CD8-positive, alpha-beta memory T cell (primary cell): ENCODE measurements at places on chromosomes 5 and 9. TPM values are rescaled to one million over a fixed set of nuclear protein-coding genes. Genes with fewer than 3 reads are reported as not detected.

DNA sequence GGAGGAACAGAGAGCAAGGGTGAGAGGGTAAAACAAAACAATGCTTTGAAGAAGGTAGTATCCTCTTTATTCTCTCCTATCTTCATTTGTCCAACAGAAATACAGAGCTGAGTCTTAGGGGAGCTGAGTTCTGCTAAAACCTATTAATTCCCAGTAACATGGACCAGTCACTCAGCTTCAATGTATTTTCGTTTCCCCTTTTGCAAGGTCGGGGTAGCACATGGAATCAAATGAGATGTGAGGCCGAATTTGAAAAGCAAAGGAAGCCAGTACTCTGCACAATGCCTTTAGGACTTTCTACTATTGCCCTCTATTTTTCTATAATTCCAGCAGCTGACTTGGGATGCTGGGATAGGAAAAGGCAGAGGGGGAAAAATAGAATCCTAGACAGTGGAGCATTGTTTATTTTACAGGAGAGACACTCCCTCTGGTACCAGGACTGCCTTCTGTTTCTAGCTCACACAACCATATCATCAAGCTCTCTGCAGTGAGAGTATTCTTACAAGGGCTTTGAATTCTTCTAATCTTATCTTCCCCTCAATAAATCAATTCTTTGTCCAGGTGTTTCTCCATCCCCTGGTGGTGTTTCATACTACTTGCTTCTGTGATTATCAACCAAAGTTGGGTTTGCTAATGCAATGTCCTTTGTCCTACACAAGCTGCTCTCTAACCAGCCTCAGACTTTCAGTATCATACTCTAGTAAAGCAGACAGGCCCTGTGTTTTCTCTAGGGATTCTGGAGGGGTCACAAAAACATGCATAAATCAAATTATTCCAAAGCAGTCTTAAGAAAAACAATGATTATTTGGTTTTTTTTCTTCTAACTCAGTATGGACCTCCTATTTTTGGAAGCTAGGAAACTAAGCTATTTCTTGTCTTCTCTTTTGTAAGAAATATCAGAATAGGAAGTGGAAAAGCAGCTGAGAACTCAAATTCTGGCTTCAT, 341.5 kb downstream of the OSTF1 start:
- H3K36me3 ChIP-seq: no peaks in the 10 kb centered on the region
- no peaks in the 10 kb centered on the region for H3K27me3 ChIP-seq
- no peaks in the 10 kb centered on the region for H3K4me1 ChIP-seq

Gene VPS13A
- polyA plus RNA-seq: 4.4 TPM

GRCh38 chr9:32584784-32585183, 11.8 kb upstream of the NDUFB6 start:
- no peaks in the 10 kb centered on the region for H3K36me3 ChIP-seq
- H3K27ac ChIP-seq: no peak overlapping the region
- no peak for DNase-seq

Gene SV2C
- polyA plus RNA-seq: not detected

Gene RELL2
- 3.7 TPM for polyA plus RNA-seq

- H3K36me3 ChIP-seq: no peaks in the 10 kb centered on the region
- H3K27me3 ChIP-seq: no peaks in the 10 kb centered on the region
- H3K27ac ChIP-seq: no peak overlapping the region
- DNase-seq: no peak
Measured at GRCh38 chr5:60503771-60504170, 196.2 kb downstream of the DEPDC1B start.

DNA sequence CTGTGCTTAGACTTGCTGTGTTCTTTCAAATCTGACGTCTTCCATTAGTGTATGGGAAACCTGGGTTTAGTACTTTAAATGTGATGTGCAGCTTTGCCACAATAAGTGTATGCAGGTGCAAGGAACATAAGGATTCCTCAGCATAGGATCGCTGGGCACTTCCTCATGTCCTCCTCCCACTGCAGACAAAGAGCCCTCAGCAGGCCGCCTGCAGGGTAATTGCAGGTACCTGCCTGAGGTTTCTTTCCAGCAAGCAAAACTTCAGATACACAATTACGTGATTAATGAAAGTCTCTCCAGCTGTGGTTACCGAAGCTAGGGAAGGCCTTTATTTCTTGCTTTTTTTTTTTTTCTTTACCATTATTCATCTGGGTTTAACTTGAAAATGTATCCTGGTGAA, 233.1 kb downstream of the RFK start:
- H3K27ac ChIP-seq: no peak overlapping the region
- no peak for DNase-seq
- no peaks in the 10 kb centered on the region for H3K4me1 ChIP-seq
- no peaks in the 10 kb centered on the region for H3K36me3 ChIP-seq

DNA sequence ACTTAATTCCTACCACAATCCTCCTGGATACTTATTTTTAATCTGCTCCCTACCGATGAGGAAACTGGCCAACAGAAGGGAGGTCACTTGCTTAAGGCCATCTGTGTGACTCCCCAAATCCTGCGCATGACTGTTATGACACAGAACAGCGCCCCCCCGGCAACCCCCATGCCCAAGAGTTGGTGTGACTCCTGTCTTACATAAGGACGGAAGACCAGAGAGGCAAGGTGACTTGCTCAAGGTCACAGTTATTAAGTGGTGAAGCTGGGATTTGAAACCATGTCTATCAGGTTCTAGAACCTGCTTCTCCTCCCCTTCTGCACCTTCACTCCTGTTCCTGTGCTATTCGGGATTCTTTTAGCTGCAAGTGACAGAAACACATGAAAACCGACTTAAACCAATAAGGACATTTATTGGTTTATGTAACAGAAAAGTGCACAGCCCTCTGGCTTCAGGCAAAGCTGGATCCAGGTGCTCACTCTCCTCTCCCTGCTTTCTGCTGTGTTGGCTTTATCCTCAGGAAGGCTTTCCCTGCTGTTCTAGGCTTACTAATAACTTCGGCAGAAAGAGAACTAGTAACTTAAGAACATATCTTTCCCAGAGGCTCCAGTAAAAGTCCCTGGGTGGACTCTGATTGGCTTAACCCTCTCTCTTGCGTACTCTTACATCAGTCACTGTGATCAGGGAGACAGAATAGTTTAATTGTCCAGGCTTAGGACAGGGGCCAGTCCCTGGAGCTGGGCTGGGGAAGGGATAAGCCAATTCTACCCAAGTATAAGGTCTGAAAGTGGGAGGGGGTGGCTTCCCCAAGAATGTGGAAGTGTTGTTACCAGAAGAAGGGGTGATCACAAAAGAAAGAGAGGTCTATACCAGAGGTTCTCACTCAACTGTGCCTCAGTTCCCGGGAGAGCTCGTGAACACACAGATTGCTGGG, 43.7 kb downstream of the FGF18 start:
- no peak overlapping the region for H3K27ac ChIP-seq
- H3K36me3 ChIP-seq: no peaks in the 10 kb centered on the region
- H3K4me1 ChIP-seq: no peaks in the 10 kb centered on the region
- DNase-seq: no peak
